NCI-H1092 (cell line): ENCODE measurements at places on chromosomes 7 and 10.

- DNase-seq: no peak
Measured at GRCh38 chr10:125838802-125839575, 15.6 kb downstream of the BCCIP start.

DNA sequence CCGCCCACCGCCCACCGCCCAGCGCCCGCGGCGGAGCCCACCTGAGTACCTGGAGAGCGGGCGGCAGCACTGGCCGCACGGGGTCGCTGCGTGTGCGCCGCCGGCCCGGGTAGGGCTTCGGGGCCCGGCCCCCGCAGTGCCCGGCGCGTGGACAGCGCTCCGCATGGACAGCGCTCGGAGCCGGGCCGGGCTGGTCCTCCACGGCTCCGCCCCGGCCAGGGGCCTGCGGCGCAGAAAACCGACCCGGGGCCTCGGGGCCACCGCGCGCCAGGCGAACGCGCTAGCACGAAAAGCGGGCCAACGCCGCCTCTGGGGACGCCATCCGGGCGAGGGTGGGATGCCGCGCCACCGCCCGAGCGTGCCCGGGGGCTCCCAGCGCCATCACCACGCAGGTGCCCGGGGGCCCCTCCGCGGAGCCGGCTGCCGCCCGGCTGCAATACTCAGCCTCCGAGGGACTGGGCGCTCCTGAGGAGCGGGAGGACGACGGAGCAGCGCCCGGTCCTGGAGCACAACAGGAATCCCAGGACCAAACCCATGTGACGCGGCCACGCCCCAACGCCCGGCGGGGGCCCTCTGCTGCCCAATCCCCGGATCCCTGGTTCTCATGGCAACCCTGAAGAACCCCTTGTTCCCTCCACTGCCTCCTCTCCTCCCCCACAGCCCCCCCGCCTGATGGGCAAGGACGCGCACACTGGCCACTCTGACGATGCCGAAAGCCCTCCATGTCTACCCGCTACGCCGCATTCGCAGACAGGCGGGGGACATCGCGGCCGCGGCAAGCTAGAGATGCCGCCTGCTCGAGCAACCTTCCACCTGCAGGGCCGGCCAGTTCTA, at the start of gene GRB10:
Gene GRB10, minus strand, starts transcription at position 522 of the 834 bp plus-strand sequence. CDS start 50,574 bp downstream, outside the sequence.
- DNase-seq: peak; percentile 10

GRCh38 chr7:29398011-29398410, 165.6 kb upstream of the PRR15 start:
- DNase-seq: no peak

GRCh38 chr10:100516847-100517246, 2.8 kb downstream of the SEC31B start:
- no peak for DNase-seq

GRCh38 chr10:42974693-42975002, 102.2 kb upstream of the RET start:
- no peak for DNase-seq
